DND-41 (cell line): ENCODE measurements at places on chromosomes 11 and 22.
A peak's percentile ranks its signal among the peaks of the same experiment; 100 is the strongest.

DNA sequence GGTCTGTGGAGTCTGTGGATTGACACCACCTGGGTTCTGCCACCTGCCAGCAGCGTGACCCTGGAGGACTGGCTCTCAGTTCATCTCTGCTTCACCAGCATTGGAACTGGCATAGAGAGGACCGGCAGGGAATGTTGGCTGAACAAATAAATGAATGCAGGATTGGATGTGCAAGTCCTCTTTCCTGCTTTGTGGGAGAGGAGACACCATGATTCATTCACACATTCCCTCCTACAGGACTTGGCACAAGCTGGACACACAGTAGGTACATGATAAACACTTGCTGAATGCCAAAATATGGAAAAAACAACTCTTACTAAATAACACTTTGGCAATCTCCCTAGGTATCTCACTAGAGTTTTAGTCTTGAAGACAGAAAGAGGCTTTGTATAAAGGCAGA lies 116.6 kb upstream of the NARS2 start:
- no peak overlapping the region for H3K4me3 ChIP-seq
- no peaks in the 10 kb centered on the region for H3K36me3 ChIP-seq
- no peak for DNase-seq
- H3K4me1 ChIP-seq = no peaks in the 10 kb centered on the region
- H3K27me3 ChIP-seq = peaks cover 16% of the 10 kb centered on the region

- no peak for DNase-seq
- H3K36me3 ChIP-seq = no peaks in the 10 kb centered on the region
- no peaks in the 10 kb centered on the region for H3K27me3 ChIP-seq
- no peak overlapping the region for H3K27ac ChIP-seq
- H3K4me3 ChIP-seq = no peak overlapping the region
Measured at GRCh38 chr11:64406221-64406946, 47.4 kb downstream of the RPS6KA4 start.

- DNase-seq = no peak
- H3K27me3 ChIP-seq = peaks cover 2% of the 10 kb centered on the region
- no peak overlapping the region for H3K27ac ChIP-seq
- H3K4me1 ChIP-seq = no peaks in the 10 kb centered on the region
Measured at GRCh38 chr11:116733043-116733755, 39.6 kb downstream of the BUD13 start.

DNA sequence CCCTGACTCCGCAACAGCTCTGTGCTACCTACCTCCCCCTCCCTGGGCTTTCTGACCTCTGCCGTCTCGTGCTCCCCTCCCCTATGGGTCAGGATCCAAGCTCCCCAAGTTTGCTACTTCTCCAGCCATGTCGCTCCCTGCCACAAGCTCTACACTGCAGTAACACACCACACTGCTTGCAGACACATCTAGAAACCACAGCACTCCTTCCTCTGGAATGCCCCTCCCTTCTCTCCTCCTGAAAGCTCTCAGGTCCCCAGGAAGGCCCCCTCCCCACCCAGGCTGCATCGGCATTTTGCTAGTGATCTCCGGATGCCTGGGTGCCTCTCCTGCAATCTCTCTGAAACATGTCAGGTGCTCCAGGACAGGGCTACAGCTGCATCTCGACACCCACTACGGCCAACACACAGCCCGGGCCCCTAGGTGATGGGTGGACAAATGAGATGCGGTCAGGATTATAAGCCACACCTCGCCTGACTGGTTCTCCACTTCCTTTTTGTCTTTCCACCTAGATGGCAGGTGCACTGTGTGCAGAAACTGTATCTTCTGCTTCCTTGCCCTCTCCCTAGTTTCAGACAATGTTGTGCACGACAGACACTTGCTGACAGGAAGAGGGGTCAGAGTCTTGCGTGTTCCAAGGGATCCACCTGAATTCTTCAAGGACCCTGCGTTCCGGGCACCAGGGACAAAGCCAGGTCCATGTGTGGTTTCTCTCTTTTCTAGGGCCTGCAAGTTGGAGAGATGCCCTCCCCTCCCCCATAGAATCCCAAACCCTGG lies 22.9 kb downstream of the RPUSD4 start:
- H3K4me3 ChIP-seq = no peak overlapping the region
- no peak for DNase-seq
- H3K27ac ChIP-seq = no peak overlapping the region
- H3K27me3 ChIP-seq = no peaks in the 10 kb centered on the region

DNA sequence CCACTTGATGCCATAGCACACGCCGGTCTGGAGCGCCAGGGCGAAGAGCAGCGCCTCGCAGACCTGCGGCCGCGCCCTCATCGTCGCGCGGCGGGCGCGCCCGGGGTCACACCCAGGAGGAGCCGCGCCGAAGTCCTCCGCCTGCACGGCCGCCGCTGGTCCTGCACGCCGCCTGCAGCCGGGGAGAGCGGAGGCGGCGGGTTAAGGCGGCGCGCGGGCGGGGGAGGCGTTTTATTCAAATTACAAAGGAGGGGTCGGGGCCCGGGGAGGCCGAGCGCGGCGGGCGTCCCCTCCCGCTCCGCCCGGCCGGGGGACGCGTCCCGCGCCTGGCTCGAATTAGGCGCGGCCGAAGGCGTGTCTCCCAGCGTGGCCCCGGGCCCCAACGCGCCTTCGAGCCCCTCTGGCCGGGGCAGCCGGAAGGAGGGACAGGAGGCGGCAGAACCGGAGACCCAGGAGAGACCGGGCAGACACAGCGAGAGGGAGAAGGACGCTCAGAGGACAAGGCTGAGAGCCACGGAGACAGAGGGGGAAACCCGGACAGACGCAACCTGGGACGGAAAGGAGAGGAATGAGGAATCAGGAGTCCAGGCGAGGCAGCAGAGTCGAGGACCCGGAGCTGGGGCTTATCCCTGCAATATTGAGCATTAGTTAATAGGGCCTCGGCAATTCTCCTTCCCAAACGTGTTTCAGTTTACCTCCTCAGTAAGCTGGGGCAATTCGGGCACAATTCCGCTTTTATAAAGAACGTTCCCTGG lies at the start of gene WNT11:
WNT11 (minus strand) TSS at position 176 of the 755 bp plus-strand sequence; CDS start at position 81, 95 bp downstream.
- H3K36me3 ChIP-seq = no peaks in the 10 kb centered on the region
- H3K27me3 ChIP-seq = peaks cover 12% of the 10 kb centered on the region
- no peak within 1 kb of the TSS for H3K27ac ChIP-seq
- peaks cover 10% of the 10 kb centered on the region for H3K4me1 ChIP-seq
- no peak for DNase-seq

- H3K4me1 ChIP-seq = peaks cover 9% of the 10 kb centered on the region; the same call in 1 of the 2 replicates
- H3K27me3 ChIP-seq = no peaks in the 10 kb centered on the region
- H3K27ac ChIP-seq = peak overlapping the region; percentile 60
Measured at GRCh38 chr22:22855617-22856308, 31.9 kb upstream of the IGLL5 start.

DNA sequence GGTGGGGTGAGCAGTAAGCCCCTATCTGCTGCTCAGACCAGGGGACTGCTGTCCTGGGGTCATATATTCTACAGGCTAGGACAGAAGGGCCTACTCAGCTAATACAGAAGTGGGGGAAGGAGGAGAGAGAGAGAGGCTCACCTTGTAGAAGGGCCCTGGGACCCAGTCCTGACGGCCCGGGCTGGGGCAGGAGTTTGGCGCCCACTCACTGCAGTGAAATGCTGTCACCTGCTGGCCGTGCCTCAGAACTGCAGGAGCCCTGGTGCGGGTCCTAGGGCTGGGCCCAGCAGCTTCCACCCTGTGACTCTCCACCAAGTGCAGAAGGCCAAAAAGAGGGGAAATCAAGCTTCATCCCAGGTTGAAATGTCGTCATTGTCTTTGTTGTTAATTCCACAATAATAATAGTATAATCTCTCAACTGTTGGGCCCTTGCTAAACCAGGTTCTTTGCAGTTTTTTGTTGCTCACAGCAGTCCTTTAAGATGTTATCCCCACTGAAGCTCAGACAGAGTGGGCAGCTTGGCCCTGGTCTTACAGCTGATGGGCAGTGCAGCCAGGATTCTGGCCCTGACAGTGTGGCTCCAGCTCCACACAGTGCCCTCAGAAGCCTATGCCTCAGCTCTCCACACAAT lies 29.6 kb downstream of the TRIM29 start:
- H3K27ac ChIP-seq = no peak overlapping the region
- H3K4me1 ChIP-seq = no peaks in the 10 kb centered on the region
- DNase-seq = peak; percentile 65
- H3K27me3 ChIP-seq = peaks cover 25% of the 10 kb centered on the region
- H3K36me3 ChIP-seq = no peaks in the 10 kb centered on the region

DNA sequence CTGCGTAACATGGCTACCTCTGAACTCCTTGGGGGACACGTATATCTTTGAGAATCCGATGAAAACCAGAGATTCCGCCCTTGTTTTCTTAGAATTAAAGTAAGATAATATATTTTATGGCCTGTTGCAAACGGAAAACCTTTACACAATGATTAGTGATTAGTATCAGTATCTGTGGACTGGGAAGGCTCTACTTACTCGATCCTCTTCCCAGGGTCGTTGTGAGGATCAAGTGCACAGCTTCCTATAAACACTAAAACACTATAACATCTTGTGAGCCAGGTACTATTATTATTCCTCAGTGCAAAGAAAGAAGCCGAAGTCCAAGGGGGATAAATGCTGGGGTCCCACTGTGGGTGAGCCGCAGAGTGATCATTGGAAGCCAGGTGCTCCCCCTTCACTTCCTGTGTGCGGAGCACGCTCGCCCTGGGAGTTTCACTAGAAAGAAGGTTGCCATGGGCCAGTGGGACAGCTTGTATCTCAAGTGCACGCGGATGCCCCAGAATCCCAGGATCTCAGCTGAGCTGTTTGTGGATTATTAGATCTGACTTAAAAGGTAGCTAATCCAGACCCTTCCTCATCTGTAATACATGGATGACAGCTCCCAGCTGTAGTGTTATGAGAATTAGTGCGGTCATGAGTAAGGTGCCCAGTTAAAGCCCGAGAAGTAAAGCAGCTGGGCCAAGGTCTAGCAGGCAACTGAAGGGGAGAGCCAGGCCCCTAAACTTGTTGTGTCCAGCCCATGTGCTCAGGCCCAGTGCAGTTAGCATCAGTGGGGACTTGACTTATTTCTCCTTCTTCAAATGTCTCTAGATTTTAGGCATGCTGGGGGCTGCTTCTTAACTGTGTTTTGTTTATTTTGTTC lies 839 bp downstream of the CBY1 start:
- H3K27ac ChIP-seq = peak overlapping the region; percentile 98
- H3K4me1 ChIP-seq = peaks cover 20% of the 10 kb centered on the region
- peaks cover 6% of the 10 kb centered on the region for H3K36me3 ChIP-seq
- no peaks in the 10 kb centered on the region for H3K27me3 ChIP-seq
- peak; percentile 51 for DNase-seq

DNA sequence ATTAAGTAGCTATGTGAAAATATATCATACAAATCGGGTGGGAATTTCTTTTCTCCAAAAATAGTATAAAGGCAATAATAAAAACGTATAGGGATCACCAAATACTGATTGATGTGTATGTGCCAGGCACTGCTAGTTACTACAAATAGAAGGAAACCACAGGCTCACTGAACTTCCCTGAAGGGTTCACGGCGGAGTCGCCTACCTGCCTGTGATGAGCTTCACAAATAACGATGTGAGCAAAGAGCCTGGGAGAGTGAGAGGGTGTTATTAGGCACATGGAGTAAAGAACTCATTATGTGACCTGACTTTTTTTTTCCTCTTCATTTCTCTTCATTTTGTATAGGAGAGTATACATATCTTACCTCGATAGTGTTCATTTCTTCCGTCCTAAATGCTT lies 36.0 kb upstream of the L3MBTL2 start:
- DNase-seq = no peak
- H3K27ac ChIP-seq = no peak overlapping the region
- peaks cover 88% of the 10 kb centered on the region for H3K36me3 ChIP-seq
- H3K4me3 ChIP-seq = no peak overlapping the region
- H3K4me1 ChIP-seq = no peaks in the 10 kb centered on the region

DNA sequence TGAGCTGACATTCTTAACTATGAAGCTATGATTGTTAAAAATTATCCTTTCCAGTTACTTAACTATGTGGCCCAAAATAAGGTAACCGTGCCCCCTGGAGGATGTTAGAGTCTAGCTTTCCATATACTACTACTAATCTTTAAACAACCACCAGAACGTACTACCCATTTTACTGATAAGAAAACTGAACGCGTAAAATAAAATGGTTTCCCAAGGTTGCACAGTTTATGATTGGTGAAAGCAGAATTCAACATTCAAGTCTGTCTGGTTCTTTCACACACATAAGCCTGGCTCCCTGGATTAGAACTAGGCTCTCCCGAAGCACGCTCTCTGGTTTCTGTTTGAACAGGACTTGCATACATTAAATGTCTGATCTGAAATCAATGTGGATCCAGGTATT lies 437.8 kb upstream of the CCDC90B start:
- no peaks in the 10 kb centered on the region for H3K36me3 ChIP-seq
- DNase-seq = no peak
- H3K27me3 ChIP-seq = peaks cover 14% of the 10 kb centered on the region
- H3K27ac ChIP-seq = no peak overlapping the region
- H3K4me3 ChIP-seq = no peak overlapping the region
- no peaks in the 10 kb centered on the region for H3K4me1 ChIP-seq

GRCh38 chr11:17633987-17634775 lies 85.2 kb upstream of the MYOD1 start:
- no peak overlapping the region for H3K27ac ChIP-seq
- H3K27me3 ChIP-seq = peaks cover 3% of the 10 kb centered on the region
- no peaks in the 10 kb centered on the region for H3K36me3 ChIP-seq
- no peaks in the 10 kb centered on the region for H3K4me1 ChIP-seq
- no peak overlapping the region for H3K4me3 ChIP-seq
- DNase-seq = no peak

DNA sequence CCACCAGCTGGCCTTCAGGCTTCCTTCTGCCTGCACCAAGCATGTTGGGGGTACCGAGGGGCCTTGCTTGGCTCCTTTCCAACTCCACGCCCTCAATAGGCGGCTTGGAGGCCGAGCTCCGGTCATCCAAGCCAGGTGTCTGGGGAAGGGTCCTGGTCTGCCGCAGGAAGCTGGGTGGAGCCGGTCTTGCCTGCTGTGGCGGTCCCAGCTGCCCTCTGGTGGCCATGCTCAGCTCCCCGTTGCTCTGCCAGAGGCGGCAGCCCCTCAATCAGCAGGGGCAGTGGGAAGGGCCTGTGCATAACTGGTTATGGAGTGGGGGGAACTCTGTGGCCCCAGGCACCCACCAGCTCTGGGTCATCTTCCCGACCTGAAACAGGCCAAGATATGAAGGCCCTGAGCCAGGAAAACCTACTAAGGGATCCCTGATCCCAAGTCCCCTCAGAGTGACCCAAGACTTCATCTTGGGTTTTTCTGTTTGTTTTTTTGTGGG lies 3.2 kb downstream of the ARVCF start:
- H3K27me3 ChIP-seq = no peaks in the 10 kb centered on the region
- H3K4me1 ChIP-seq = peaks cover 18% of the 10 kb centered on the region
- H3K4me3 ChIP-seq = no peak overlapping the region
- DNase-seq = peak; percentile 37
- no peaks in the 10 kb centered on the region for H3K36me3 ChIP-seq

GRCh38 chr22:37314315-37315074 lies 32.2 kb downstream of the CYTH4 start:
- no peaks in the 10 kb centered on the region for H3K27me3 ChIP-seq
- peak; percentile 41 for DNase-seq
- H3K4me1 ChIP-seq = peaks cover 24% of the 10 kb centered on the region

GRCh38 chr22:43222262-43222661 lies 35.3 kb upstream of the TTLL12 start:
- DNase-seq = no peak
- H3K27me3 ChIP-seq = peaks cover 3% of the 10 kb centered on the region
- H3K4me3 ChIP-seq = no peak overlapping the region
